ENCODE measurements at places on chromosomes 6 and 20.

DNA sequence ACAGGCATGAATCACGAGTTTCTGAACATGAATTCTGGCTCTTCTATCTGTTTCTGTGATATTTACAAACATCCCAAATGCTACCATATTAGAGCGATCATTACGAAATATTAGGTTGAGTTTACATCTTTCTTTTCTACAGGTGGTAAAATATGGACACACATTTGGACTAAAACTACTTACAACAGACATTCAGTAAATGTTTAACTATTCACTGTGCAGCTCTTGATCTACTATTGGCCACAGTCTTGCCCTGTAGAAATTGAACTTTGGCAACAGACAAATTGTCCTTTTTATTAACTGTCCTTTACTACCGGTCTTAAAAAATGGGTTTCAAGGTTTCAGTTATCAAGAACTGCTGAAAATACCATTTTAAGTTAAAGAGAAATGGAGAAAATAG, 26.5 kb upstream of the MTRF1L start:
- DNase-seq, result no peak

- DNase-seq, result no peak
Measured at GRCh38 chr6:111899531-111899930, 26.3 kb upstream of the FYN start.

DNA sequence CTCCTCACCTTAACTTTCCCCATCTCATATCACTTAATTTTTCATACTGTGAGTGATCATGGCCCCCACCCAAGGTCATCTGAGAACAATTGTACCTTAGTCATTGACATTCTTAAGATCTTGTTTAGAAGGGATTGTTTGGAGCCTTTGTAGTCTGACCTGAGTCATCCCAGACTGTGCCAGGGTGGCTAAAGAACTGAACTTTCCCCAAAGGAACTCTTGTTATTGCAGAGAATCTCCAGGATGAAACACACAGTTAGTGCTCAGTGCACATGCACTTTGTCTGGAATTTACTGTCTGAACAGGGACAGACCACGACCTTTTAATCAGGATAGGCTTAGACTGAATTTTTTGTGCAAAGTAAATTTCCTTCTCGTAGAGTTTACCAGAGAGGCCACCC, 112.6 kb upstream of the CCN2 start:
- peak; percentile 52 for DNase-seq

- DNase-seq, result no peak
Measured at GRCh38 chr6:154951345-154952200, 43.5 kb upstream of the TIAM2 start.

- DNase-seq, result no peak
Measured at GRCh38 chr6:45663251-45664221, 285.8 kb upstream of the SUPT3H start.

GRCh38 chr20:17572034-17572638, 2.3 kb downstream of the DSTN start:
- DNase-seq, result no peak

DNA sequence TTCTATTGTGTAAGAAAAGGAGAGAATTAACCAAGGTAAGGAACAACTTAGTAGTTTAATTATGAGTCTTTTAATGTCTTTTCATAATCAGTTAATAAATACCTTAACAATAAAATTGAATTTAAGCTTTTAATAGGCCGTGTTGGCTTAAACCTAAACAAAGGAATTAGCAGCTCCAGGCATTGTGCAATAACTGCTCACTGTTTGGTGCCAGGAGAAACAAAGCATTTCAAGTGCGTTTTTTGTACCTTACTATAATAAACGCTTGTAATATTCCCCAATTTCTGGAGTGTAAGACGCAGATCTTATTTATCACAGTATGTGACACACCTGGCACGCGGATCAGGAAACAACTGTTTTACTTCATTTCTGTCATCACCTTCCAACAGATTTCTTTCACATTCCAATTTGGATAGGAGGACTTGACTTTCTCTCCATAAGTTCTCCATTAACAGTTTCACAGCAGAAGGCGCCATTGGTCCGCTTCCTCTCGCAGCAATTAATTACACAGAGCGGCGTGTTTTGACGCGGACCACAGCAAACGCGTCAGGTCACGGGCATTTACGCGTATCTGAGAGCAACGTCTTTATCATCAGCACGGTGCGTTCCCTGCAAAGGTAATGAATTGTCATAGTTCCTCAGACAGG, 335.8 kb upstream of the NT5E start:
- DNase-seq, result no peak

DNA sequence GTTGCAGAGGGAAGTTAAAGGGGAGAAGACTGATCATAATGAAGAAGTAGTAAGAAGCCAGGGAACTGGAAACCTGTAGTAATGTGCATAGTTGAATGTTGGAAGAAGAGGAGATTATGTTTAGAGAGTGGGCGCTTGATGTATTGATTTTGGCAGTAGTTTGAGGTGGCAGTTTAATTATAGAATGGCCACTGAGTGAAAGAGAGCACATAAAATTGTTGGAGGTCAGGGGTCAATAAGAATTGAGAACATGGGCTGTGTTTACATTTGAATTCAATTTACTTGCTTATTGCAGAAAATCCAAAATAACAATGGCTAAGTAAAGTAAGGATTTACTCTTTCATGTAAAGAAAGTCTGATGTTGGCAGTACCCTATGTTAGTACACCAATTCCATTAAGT, 15.7 kb downstream of the VTA1 start:
- DNase-seq, result no peak

GRCh38 chr6:162712694-162713093, 14.9 kb downstream of the PRKN start:
- no peak for DNase-seq

DNA sequence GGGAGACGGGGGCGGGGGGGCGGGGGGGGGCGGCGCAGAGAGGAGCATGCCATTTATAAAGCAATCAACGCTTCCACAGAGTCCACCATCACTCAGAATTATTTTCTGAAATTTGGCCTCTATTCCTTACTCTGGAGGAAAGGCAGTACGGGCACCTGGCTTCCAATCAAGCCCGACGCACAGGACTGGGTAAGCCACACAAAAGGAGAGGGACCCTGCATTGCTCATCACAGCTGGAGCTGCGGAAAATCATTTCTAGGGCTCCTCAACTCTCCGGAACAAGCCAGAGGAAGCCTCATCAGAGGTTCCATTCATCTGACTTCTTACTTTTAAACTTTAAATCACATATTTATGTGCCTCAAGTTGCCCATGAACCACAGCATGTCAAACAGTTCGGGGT, 55.9 kb downstream of the TTI1 start:
- no peak for DNase-seq

DNA sequence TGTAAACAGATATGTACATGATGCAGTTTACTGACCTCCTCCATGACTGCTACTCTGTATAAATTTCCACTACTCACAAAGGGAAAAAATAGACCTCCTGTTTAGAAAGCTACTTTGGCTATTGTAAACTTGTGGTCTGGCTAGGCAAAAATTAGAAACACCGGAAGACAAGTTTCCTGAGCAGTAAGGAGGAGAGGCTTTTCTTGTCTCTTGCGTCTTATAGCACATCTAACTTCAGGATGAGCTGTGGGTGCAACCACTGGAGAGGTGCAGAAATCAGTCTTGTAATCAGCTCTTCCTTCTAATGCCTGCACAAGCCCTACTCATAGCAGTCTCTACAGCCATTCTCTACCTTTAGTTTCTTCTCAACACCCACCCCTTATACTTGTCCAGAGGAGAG, 296.5 kb upstream of the SLC35B3 start:
- DNase-seq, result no peak

DNA sequence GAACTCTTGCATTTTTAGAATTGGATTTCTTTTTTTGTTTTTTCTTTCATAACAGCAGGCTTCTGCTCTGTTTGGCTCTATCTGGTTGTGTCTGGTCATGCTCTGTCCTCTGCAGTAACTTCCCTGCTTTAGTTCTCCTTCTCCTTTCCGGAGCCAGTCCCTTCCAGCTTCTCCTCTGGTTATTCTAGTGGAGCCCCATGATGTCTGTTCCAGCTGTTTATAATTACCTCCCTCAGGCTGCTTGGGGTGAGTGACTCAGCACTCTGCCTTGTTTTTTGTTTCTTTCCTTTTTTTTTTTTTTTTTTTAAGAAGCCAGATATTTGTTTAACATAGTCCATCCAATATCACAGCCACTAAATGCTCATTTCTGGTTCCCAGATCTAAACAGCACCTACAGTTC, 409.6 kb downstream of the MAFB start:
- peak; percentile 83 for DNase-seq

DNA sequence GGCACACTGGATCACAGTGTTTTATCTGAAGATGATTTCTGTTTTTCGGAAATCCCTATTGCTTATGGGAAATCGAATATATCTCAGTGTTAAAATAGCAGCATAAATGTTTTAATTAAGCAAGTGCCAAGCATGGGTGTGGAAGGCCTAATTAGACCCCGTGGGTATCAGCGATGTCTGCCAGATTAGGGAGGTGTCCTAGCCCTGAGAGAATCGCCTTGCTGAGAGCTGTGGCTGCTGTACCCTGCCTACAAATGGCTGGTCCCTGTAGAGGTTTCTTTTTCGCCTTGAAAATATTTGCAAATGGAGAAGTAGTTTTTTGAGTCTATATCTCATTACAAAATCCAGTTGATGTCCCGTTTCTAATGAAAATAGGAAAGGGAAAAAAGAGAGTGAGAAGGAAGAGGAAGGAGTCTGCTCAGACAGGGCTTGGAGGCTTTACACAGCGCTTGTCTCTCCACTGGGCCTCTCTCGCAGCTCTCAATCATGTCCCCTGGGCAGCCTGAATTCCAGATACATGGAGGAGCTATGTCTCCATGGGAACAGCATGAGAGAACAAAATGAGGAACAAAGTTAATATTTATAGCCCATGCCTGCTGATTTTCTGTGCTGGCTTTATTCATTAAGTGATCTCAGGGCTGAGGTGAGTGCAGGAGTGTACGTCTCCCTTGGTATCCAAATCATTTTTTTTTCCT, 35.2 kb upstream of the BCLAF1 start:
- no peak for DNase-seq

- no peak for DNase-seq
Measured at GRCh38 chr6:126086560-126086959, 100.2 kb downstream of the TRMT11 start.

- DNase-seq, result no peak
Measured at GRCh38 chr6:14520029-14520428, 402.5 kb downstream of the CD83 start.

DNA sequence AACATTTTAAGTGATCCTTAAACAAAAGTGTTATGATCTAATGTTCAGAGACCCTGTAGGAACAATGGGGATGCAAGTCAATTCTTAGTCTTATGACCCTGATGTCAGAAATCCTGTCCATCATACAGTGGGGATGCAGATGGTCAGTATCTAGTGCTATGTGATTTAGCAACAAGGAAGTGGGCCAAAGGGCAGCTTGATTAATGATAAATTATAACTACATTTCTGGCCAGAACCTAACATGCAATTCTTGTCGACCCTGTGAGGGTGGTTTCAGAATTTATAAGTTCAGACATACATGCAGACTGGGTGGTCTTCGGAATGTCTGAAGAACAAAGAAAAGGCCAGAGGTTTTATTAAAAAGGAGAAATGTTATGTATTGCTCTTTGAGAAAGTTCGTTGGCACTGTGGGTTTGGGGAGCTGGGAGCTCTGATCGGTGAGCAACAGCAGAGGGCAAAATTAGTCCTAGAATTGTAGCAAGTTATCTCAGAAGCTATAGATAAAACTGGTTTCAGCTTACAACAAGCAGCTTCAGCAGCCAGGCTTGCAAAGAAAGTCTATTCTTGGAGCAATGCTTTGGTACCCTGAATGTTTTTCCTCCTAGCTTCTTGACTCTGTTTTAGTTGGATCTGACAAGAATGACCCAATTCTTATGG, 50.8 kb downstream of the RPF2 start:
- DNase-seq, result no peak

DNA sequence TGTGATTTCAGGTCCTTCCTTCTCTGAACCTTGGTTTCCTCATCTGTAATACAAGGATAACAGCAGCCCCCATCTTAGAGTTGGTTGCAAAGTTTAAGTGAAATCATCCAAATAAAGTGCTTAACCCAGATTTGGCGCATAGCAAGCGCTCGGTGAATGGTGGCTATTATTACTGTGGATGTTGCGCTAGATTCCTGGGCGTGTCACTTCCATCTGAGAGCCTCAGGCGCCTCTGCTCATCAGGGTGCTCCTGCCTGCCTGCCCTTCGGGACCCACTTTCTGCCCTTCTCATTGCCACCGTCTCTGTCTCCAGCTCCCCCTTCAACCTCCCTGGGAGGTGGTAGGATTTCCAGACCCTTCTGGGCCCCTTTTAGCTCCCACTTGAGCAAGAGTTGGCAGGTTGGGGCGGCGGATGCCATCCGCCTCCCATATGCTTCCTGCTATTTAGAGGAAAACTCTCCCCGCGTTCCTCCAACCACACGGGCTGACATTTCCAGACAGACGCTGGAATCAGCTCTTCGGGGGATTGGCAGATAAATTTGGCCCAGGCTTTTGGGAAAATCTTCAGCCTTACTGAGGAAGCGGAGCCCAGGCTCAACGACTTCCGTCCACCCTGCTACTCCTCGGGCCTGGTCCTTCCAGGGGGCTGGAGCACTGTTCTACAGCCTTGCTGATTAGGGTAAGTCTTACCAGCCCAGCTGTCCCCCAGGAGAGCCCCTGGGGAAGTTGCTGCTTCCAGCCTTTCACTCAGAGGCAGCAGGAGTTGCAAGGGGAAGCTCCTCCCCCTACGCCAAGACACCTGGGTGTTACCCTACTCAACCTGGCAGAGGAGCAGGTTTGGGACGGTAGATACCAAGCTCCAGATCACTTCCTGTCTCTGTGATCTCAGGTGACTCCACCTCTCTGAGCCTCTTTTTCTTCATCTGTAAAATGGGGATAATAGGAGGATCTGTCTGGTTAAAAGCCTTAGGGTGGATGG, 71.5 kb downstream of the DLGAP4 start:
- no peak for DNase-seq

- no peak for DNase-seq
Measured at GRCh38 chr6:137677709-137678108, 183.5 kb upstream of the OLIG3 start.

GRCh38 chr6:27693766-27694546, 218.2 kb downstream of the OR2B2 start:
- no peak for DNase-seq

DNA sequence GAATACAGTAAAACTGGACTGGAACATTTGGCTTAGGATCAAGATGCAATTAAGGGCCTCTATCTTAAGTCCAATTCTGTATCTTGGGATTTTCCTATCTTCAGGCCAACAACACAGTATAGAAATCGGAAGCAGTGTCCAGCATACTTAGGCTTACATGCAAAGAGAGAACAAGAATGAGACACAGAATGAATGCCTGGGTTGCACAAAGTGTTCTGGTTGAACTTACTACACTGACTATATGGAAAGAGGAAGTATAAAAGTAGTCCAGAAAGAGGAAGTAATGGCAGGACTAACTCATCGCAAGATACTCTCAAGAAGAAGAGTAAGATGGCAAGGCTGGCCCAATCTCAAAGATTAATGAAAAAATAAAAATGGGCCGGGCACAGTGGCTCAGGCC, 87.6 kb downstream of the BTBD9 start:
- no peak for DNase-seq

- no peak for DNase-seq
Measured at GRCh38 chr6:154773610-154774089, 40.4 kb downstream of the SCAF8 start.

GRCh38 chr6:35476004-35476403, 7.8 kb downstream of the RPL10A start:
- DNase-seq, result no peak

- no peak for DNase-seq
Measured at GRCh38 chr6:6556738-6557503, 31.6 kb upstream of the LY86 start.

- DNase-seq, result no peak
Measured at GRCh38 chr6:90003069-90003795, 109.0 kb downstream of the GJA10 start.

- no peak for DNase-seq
Measured at GRCh38 chr6:166940643-166941068, 15.7 kb downstream of the RNASET2 start.
